Urinary bladder (tissue), 4 donors: ENCODE measurements at places on chromosomes 13 and 19. TPM values are rescaled to one million over a fixed set of nuclear protein-coding genes. Genes with fewer than 3 reads are reported as not detected.
A peak's percentile ranks its signal among the peaks of the same experiment; 100 is the strongest.

Gene KIR3DL2
- total RNA-seq = not detected

Gene CEACAM20
- not detected for total RNA-seq

Gene MYO1F
- 7.5 TPM for total RNA-seq

Gene CGB1
- total RNA-seq = not detected

Gene KATNAL1
- 56.4 TPM for total RNA-seq

Gene RFPL4A
- total RNA-seq = 0.58 TPM

Gene NTF4
- total RNA-seq = 2.5 TPM

DNA sequence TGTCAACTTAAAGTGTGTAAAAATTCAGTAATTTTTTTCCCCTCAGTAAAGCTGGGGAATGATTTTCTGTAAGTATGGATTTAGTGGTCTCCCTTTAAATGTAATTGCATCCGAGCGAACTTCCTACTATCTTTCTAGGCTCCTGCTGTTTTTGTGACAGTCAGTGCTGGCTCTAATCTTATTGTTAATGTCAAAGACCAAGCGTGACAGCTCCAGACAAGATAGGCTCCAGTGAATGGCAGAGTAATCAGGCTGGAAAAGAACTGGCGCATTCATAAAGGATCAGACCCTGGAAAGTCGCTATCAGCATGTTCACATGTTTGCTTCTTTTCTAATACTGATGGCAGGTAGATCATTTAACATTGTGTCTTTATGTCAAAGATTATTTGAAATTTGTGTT lies 908.0 kb upstream of the ATXN8OS start:
- no peak for DNase-seq

DNA sequence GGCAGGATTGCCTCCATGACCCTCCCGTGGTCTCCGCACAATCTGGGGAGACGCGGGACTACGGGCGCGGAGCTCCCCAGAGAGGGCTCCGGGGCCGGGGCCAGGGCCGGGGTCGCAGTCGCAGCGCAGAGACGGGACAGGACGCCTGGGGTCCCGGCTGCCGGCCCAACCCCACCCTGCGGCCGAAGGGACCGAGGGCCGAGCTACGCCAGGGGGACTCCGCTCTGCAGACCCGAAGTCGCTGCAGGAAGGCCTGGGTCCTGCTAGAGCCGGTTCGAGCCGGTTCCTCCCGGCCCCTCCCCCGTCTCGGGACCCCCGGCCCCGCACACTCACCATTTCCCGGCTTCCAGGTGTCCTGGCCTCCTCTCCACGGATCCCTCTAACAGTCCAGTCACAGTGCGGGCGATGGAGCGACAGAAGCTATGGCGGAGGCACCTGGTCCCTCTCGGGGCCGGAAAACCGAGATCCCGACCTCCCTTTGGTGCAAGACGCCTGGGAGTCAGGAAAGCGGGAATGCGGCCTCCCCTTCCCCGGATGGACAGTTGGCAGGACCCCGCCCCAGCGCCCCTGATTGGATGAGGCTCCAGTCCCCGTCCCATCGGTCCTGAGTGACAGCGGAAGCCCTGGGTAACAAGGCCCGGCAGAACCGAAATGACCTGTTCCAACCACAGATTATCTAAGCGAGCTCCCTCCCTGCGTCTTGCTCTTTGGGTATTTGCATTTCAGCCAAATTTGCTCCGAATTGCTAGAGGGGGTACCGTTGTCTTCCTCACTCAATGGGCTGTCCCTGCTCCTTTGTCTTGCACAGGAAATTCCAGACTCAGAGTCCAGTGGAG lies at the start of gene ZNF625:
Gene ZNF625 (minus strand): TSS at position 512 of the 836 bp plus-strand sequence. CDS start 176 bp downstream, at position 336.
- peak; percentile 88 for DNase-seq

DNA sequence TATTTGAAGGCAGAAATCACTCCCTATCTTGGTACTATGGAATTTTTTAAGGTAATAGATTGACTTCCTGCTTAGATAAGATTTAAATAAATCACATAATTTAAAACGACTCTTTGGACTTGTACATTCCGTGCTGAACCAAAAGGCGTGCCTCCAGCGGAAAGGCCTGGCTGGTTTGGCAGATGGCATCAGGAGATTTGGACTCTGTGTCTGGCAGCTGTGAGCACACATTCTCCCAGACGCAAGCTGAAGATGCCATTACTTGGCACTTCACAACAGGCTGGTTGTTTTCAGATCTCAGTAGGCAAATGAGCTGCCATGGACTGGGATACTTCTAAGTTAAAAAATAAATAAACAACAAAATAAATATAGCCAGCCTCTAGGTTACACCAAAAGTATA lies 104.5 kb upstream of the SLC15A1 start:
- DNase-seq = no peak

DNA sequence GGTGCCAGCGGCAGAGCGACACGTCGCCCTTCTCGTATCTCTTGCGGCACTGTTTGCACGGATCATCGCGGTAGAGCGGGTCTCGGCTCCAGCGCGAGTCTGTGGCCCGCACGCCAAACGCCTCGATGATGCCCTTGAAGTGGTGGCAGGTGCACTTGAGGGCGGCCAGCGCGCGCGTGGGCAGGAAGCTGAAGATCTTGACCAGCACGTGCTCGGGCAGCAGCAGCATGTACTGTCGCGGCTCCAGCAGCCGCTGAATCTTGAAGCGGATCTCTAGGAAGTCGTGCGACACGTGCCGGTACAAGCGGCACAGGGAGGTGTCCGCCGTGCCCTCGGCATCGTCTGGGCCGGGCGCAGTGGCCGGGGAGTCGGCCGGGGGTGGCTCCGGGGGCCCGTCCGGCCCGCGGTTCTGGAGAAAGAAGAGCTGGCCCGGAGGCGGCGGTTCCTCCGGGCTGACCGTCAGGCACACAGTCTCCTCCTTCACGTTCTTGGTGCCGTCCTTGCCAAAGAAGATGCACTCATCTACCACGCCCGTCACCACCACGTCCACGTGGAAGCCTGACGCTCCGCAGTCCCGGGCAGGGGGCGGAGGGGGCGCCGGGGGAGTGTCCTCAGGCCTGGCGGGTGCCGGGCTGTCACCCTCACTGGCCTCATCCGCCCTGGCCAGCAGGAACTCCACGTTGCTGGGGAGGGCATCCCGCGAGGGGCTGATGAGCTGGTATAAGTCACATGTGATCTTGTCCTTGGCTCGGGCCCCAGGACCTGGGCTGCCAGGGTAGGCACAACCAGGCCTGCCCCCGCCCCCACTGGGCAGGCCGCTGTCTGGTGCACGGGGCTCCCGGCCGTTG lies 18.6 kb downstream of the FBXO46 start:
- DNase-seq = no peak

DNA sequence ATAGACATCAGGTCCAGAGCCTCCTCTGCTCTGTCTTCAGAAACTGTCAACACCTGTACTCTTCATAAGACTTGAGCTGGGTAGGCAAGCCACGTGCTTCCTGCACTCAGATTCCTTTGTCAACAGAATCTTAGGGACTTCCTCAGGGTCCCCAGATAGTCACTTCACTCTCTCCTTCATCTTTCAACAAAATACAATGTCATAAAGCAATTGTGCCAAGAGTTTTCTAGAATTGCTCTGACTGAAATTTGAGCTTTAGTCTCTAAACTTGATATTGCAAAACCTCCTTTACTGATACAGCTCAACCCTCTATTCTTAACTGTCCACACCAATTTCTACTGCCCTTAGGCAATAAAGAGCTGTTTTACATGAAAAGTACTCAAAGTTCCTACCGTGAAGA lies 179.9 kb downstream of the IRS2 start:
- DNase-seq = no peak

- DNase-seq = no peak
Measured at GRCh38 chr13:114100446-114101357, 31.7 kb downstream of the RASA3 start.

- DNase-seq = no peak
Measured at GRCh38 chr13:113192902-113193301, 15.6 kb downstream of the PCID2 start.

DNA sequence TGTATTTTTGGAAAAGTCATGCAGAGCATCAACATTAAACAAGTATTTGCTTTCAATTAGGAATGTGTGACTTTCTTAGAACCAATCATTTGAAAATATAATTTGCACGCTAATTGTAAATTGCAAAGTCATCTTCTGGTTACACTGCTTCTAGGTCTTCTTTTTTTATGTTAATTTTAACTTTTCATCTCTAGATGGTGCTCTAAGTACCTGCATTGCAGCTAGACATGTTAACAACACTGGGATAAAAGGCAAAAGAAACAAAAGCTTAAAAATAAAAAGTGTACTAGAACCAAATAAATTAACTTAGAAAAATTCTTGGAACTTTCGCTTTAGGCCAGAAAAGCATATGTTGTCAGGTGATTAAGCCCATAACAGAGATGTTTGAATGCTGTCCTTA lies 2758.2 kb downstream of the PCDH9 start:
- DNase-seq = peak; percentile 33

DNA sequence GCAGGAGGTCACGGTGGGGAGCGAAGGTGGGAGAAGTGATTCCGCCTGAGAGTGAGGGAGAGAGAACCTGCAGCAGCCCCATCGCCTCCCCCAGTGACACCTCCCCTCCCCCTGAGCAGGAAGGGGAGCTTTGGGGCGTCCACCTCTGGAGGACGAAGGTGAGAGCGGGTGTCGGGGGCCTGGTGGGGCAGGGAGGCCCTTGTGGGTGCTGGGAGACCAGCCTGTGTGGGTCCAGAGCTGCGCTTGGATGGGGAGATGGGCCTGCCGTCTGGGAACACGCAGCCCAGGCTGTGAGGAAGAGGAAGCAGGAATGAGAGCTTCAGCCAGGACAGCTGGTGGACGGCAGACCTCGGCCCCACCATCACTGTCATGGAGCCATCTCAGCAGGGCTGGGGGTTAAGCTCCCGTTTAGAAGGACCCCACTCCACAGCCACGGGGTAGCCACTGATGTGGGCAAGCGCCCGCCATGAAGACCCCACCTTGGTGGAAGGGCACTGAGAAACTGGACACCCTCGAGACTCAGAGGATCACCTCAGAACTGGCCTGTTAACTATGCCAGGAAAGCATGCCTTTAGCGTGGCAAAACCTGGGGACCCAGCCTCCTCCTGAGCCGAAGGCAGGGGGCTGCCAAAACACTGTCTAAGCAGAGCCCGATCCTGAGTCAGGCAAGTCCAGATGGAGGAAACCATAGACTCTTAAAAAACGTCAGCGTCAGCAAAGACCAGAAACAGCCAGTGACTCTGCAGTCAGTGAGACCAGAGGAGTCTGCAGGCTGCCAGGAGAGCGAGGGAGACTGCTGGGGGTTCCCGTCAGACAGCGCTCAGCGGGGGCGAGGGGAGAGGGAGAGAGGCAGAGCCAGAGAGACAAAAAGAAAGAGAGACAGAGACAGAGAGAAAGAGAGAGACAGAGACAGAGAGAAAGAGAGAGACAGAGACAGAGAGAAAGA lies 6.4 kb upstream of the PROZ start:
- DNase-seq = no peak

GRCh38 chr19:41849067-41849466 lies 4.2 kb downstream of the DMRTC2 start:
- DNase-seq = no peak

DNA sequence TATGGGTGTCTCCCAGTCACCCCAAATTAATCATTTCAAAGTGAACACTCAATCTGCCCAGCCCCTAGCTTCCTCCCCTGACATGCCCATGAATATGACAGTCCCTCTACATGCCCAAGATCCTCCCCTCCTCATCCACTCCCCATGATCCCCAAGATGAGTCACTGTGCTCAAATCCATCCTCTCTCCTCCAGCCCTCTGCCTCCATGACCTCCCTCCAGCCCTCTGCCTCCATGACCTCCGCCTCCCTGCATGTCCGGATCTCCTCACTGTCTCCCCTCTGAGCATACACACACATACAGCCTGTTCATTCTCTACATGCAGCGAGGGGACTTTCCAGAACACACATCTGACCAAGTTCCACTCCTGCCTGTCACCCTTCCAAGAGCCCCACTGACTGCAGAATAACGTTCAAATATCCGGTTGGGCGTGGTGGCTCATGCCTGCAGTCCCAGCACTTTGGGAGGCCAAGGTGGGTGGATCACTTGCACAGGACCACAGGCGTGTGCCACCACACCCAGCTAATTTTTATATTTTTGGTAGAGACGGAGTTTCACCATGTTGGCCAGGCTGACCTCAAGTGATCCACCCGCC lies 18.4 kb upstream of the FEM1A start:
- DNase-seq = no peak

DNA sequence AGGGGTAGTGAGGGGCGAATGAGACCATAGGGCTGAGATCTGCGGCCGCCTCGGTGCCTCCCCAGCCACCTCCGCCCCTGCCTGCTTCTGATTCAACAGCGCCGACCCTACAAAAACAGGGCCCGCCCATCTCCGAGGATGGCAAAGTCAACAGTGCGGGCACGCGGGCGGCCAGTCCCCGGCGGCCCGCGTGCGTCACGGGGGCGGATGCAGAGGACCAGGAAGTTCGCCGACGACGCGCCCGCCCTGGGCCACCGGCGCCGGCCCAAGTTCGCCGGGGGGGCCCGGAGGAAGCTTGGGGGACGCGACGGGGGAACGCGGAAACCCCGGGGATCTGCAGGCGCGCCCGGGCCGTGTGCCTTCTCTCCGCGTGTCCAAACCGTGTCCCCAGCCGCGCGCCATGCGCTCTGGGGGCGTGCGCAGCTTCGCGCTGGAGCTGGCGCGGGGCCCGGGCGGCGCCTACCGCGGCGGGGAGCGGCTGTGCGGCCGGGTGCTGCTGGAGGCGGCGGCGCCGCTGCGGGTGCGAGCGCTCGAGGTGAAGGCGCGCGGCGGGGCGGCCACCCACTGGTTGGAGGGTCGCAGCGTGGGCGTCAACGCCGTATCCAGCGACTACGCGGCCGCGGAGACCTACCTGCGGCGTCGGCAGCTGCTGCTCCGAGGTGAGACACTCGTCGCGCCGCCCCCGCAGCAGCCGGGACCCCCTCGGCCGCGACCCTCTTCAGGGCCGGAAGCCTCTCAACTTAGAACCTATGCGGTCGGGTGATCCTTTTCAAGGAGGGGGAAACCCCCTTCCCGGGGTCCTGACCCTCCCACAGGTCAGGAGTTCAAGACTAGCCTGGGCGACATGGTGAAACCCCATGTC lies 6.8 kb upstream of the ARRDC2 start:
- DNase-seq = peak; percentile 62

DNA sequence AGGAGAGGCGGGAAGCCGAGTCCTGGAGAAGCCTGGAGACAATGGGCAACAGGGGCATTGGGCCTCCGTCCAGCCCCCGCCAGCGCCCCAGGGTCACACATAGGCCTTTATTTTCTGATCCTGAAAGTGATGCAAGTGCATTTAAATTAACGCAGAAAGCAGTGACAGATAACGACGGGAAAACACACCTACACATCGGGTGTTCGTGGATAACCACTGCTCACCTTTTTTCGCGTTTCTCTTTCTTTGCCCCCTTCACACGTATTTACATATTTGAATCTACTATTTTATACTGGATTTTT lies 30.4 kb upstream of the GRTP1 start:
- DNase-seq = no peak

- DNase-seq = no peak
Measured at GRCh38 chr13:45481688-45482087, 16.9 kb downstream of the COG3 start.
